GM13976 (cell line): ENCODE measurements at places on chromosomes 12 and 14.

DNA sequence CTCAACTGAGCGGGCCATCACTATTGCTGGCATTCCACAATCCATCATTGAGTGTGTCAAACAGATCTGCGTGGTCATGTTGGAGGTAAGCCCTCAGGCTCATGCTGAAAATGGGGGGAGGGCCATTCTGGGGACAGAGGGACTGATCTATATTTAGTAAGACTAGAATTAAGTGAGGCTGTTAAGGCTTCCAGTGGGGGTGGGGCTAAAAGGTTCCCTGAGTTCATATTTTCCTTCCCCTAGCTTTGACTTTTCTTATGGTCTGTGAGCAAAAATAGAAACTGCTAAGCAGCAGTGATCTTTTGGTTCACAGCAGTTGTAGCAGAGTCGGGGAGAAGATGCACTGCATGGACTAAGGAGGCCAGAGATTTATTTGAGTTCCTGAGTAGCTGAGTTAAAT lies 9.2 kb downstream of the PCBP2 start:
- DNase-seq = no peak

GRCh38 chr12:69779928-69780327 lies 41.3 kb downstream of the RAB3IP start:
- peak; percentile 34 for DNase-seq

GRCh38 chr12:117857632-117858612 lies 110.9 kb downstream of the KSR2 start:
- peak; percentile 82 for DNase-seq

GRCh38 chr12:79448816-79449215 lies 241.9 kb downstream of the PAWR start:
- DNase-seq = peak; percentile 0

- no peak for DNase-seq
Measured at GRCh38 chr12:115470526-115470925, 786.6 kb upstream of the TBX3 start.
